ENCODE measurements at places on chromosomes 2 and 18.

- no peak for DNase-seq
Measured at GRCh38 chr2:164069540-164069939, 333.7 kb upstream of the FIGN start.

GRCh38 chr2:234048049-234048448 is 2.5 kb upstream of the SPP2 start:
- no peak for DNase-seq

GRCh38 chr2:55010915-55011314 is 39.3 kb downstream of the RTN4 start:
- no peak for DNase-seq

DNA sequence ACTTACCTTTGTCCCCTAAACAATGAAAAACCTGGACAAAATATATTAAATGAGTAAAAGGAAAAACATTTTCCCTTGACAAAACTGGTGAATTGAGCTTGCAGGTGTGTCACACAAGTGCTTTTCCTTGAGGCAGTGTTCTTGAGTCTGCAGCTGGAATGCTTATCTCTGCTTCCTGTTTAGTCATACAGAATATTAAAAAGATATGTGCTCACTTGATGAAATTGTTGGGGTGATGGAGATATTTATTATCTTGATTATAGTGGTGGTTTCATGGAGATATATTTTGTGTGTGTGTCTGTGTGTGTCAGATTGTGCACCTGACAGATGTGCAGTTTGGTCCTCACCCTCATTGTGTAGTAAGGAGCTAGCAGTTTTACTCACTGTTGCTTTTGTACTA is 3.3 kb downstream of the TAF1B start:
- no peak for DNase-seq

DNA sequence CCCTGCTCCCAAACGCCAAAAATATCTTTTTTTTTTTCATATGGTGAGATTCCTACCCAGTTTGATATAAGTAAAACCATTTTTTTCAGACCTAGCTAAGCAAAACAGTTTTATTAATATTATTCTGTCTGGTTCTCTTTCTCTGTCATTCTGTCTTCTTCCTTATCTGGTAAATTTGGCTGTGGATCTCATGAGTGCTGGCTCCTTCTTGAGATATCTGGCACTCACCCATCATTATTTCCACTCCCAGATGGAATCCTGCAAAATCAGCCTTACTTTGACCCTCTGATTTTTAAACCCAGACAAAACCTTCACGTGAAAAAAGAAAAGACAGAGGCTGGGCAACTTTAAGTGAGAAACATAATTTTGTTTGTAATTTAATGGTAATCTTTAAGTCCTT is 373.6 kb downstream of the NYAP2 start:
- DNase-seq: no peak

- no peak for DNase-seq
Measured at GRCh38 chr2:236210536-236210935, 42.4 kb upstream of the GBX2 start.

GRCh38 chr2:67437114-67437513 is 40.0 kb downstream of the ETAA1 start:
- DNase-seq: no peak

DNA sequence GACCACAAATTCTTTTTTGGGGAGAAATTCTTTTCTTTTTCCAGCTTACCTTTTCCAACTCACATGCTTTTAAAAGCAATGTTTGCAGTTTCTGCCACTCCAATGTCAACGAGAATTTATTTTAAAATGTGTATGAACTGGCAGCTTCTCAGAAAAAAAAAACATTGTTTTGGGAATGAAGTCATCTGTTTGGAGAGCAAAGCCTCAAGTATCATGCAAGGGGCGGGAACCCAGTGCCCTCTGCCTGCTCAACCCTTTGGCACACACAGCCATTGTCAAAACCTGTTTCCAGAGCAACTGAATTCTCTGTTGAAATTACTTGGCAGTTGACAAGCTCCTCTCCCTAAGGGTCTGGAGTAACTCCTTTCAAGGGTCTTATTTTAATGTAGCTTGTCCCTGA is 128.5 kb downstream of the QPCT start:
- no peak for DNase-seq

DNA sequence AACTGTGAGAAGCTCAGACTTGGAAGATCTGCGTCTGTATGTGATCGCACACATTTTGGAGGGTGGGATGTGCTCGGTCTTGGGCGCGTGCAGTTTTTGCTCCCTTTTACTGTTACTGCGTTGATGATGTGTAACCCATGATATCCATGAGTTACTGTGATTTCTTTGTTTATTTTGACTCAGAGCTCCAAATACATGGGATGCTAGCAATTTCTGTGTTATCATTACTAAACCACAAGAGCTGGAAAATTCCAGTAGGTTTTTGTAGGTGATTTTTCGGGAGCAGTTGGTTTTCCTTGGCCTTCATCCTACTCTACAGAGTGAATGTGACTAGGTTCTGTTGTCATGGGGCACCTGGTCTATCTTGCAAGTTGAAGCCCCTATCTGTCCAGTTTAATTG is 124.2 kb downstream of the AGAP1 start:
- no peak for DNase-seq

DNA sequence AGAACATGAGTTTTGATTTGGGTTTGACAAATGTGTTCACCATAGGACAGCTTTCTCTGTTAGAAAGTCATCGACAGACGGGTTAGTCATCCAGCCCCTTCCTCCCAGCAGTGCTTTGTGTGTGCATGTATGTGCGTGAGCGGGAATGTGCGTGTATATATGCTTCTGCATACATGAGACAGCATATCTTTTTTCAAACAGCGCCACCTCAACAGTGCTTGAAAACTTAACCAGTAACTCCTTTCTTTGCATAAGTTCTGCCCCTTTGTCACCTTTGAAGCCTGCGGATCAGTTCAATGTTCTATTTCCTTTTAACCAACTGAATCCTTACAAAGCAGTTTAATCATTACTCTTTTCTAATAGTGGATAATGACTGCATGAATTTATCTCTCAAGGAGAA is 351.4 kb downstream of the LPIN1 start:
- DNase-seq: no peak

DNA sequence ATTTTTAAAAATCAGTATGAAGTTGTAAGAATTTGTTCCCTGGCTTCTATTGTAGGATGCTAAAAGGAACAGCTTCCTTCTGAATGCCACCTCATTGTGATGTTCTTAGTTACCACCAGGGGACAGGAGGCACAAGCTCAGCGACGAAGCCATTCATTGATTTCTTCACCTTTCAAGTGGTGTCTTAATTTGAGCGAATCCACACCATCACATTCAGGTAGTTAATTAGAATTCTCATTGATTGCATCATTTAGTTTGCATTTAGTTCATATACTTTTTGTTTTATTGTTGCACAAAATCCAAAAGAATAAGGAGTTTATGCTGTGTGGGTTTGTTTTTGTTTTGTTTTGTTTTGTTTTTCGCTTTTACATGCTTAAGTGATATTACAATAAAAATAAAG is 23.1 kb downstream of the CYP27C1 start:
- DNase-seq: no peak

DNA sequence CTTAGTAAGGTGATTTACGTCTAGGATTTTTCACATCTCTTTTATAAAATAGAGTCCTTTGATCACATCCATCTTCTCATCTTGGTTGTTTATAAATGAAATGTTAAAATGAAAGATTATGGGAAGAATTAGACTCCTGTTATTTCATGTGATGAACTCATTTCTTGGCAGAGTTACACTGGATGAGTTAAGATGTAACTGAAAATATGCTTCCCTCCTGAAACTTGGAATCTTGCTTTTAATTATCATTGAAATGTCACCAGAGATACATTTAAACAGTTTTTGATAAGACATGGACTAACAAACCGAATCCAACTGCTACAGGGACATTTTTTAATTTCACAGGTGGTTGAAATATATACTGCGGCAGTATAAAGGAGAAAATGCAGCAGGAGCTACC is 274.0 kb downstream of the DLGAP1 start:
- DNase-seq: no peak

DNA sequence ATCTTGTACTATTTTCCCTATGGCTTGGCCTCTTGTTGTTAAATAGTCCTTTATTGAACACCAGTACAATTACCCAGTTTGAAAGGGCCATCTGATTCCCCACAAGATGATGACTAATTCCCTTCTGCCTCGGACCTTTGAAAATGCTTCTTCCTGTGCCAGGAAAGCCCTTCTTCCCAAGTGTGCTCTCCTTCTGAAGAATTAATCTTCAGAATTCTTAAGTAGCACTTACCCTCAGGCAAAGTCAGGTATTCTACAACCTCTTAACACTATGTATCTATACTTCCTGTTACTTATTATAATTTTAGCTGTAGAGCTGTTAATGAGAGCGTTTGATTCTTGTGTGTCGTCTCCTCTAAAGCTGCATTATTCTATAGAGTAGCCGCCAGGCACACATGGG is 28.6 kb upstream of the MEX3C start:
- DNase-seq: no peak

GRCh38 chr18:74577019-74577418 is 20.7 kb upstream of the ZNF407 start:
- DNase-seq: no peak

DNA sequence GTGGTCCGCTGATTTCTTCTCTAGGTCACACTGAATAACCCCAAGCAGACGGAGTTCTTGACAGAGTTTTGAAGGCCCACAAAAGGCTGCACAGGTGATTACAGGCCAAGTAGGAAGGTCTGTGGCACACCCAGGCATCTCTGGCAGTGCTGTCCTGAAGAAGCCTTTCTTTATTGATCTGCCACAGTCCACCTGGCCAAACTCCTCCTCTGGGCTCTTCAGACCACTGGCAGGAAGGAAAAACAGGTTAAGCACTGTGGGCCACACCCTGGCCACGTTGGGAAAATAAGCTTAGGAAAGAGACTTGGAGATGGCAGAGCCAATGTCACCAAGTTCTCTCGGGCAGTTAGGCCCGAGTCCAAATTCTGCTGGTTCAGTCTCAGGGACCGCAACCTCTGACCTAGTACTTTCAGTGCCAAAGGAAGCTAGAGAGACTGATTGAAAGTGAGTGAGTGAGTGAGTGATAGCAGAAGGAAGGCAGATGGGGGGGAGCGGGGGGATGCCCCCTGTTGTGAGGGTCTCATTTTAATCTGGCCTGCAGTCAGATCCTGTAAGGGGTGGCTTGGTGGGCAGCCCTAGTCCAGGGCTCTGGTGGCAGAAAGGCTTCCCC is 102.9 kb downstream of the TGFA start:
- no peak for DNase-seq

DNA sequence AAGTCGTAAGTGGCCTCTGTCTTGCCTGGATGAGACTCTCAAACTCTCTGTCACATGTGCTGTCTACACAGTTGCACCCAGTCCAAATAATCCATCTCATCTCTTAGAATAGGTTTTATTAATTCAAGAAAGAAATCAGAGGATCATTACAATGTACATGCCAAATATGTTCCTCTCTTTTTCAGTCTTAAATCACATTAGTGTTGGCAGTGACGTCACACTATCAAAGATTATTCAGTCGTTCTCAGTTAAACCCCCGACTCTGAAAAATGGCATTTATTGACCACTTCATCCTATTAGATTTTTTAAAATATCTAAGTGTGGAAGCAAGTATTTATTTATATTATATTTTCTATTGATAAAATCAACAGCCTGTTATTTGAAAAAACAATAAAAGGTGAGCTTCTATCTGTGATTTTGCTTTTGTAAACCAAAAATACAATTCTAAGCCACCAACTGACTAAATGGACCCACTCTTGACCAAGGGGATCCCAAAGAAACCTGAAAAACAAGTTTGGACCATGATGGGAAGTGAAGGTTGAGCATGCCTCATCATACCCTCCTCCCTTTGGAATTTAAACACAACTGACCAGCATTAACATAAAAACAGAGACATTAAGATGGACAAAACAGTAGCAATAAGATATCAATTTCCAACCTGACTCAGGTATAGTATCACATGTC is 1894.4 kb upstream of the LRRTM1 start:
- no peak for DNase-seq

GRCh38 chr2:46943881-46944798 is 28.5 kb upstream of the MCFD2 start:
- no peak for DNase-seq

DNA sequence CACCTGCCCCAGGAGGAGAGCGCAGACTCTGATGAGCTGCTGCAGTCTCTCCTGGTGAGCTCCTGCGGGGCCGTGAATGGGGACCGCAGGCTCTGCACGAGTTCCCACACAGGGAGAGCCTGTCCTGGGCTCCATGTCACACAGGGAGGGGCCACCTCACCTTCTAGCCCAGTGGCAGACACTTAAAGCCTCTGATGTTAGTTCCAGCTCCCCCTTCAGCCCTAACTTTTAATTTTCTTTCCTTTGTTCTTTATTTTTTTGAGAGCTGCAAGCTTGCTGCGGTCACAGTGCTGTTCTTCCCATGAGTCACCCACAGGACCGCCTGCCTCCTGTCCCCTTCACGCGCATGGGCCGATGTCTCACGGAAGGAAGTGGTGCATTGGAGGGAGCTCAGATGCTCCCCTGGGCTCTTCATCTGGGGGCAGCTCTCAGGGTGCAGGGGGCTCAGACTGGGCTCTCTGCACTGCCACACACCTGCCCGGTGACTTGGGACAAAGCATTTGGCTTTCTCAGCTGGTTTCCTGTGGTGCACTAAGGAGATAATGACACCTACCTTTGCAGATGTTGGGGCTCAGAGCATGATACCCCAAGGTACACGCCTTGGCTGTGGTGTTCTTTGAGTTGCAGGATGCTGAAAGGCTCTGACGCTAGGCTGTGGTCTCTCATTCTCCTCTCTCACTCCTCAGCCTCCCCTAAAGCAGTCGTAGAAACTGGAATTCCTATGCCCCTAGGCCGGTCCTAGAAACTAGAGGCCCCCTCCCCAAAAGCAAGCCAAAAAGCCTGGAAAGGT is 37.2 kb upstream of the PXDN start:
- DNase-seq: no peak

Data from activated CD8-positive, alpha-beta memory T cell treated with anti-CD3 and anti-CD28 coated beads for 48 hours (primary cell).